ENCODE measurements at places on chromosomes 11 and 22.

- DNase-seq = no peak
Observed at GRCh38 chr11:104095791-104096190, 59.4 kb downstream of the DDI1 start.

GRCh38 chr11:13354335-13354734 is 76.7 kb downstream of the BMAL1 start:
- no peak for DNase-seq

DNA sequence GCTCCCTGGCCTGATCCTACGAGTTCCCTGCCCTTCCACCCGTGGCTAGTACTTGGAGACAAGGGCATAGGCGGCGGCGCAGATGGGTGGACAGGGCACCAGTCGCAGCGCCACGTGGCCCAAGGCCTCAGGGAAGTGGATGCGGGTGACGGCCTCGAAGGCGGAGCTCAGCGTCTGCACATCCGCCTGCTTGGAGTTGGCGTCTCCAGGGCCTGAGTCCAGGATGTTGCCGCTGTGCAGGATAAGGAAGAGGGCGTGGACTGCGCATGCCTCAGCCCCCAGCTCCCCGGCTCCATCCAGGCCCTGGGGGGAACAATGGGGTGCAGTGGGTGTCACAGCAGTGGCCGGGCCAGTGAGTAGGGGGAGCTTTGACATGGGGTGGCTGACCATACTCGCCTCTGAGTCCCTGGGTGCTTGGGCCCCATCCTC is 6.6 kb downstream of the PITPNM1 start:
- DNase-seq = no peak

- DNase-seq = no peak
Observed at GRCh38 chr11:60221181-60221580, 21.8 kb downstream of the MS4A4E start.

DNA sequence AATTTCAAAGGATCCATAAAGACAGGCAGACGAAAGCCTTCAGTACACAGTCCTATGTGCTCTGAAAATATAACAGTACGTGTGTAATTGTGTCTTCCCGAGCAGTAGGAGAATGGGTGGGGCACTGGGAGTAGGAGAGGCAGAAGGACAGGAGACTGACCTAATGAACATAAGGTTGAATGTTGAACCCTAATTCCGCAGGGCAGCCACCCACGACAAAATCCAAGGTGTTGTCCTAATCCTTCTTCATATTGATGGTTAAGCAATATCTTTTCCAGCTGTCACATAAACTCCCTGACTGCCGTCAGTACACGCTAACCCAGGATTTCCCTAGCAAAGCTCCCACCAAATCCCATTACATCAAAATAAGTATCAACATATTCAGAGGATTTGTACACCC is 34.5 kb downstream of the SPATA19 start:
- DNase-seq = no peak

DNA sequence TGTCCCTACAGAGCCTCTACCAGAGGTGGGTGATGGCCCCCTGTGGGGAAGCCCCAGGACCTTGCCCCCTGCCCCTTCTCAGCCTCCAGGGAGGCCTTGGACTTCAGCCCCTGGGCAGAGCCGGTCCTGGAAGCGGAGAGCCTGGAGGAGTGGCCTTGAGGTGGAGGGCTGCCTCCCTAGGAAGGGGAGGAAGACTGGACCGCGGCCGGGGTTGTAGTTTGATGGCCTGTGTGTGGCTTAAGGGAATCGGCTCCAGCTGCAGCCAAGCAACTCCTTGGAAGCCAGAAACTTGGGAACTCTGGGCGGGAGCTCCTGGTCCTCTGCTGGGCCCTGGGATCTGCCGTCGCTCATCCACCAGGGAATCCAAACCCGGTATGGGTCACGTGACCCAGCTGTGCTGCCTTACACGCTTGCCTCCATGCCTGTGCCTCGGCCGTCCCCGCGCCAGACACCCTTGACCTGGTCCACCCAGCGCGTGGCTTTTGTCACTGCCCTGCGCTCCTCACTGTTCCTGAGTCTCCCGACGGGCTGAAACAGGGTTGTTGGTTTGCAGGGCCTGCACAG is 23.5 kb upstream of the ARHGAP8 start:
- DNase-seq = no peak

GRCh38 chr22:34160141-34160783 is 240.0 kb upstream of the LARGE1 start:
- no peak for DNase-seq

- no peak for DNase-seq
Observed at GRCh38 chr22:48750826-48751440, 1076.7 kb downstream of the BRD1 start.

DNA sequence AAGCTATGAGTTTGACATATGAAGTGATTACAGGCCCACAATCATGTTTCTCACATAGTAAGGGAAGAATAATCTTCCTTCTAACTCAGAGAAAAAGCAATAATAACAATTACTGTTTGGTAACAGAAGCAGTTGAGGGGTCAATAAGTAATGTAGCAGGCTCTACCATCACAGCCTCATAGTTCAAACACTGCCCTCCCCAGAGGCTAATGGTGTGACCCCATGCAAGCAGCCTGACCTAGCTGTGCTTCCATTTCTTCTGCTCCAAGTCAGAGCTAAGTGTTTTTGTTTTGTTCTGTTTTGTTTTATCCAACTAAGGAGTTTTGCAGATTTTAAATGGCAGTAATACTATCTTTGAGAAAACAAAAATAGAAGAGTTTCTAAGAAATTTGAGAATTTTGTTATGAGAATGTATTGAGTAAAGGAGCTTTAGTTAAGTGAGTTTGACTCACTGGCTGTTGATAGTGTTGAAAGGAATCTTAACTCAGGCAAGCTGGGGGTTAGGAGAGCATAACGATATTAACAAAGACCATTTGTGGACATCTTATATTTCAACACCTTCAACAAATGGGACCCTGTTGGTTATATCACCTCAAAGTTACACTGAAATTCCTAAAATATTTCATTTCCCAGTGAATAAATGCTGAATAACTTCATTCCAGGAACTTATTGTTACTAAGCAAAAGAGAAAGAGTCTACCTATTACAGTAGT is 48.5 kb downstream of the GUCY1A2 start:
- no peak for DNase-seq

GRCh38 chr11:11752679-11753078 is 89.1 kb upstream of the USP47 start:
- DNase-seq = no peak

DNA sequence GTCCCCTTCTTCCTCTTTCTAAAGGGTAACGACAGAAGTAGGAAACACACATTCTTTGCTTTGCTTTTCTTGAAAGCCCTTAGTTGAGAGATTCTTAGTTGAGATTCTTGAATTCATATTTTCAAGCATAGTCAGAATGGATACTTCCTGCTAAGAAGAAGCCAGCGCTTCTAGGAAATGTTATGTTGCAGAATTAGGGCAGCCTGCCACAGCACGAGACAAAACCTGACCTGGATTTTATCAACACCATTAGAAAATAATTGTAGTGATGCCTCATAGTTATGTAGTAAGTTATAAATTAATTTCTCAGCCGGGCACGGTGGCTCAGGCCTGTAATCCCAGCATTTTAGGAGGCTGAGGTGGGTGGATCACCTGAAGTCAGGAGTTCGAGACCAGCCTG is 37.9 kb upstream of the NUP160 start:
- no peak for DNase-seq

GRCh38 chr11:45688472-45689033 is 23.1 kb upstream of the CHST1 start:
- no peak for DNase-seq

DNA sequence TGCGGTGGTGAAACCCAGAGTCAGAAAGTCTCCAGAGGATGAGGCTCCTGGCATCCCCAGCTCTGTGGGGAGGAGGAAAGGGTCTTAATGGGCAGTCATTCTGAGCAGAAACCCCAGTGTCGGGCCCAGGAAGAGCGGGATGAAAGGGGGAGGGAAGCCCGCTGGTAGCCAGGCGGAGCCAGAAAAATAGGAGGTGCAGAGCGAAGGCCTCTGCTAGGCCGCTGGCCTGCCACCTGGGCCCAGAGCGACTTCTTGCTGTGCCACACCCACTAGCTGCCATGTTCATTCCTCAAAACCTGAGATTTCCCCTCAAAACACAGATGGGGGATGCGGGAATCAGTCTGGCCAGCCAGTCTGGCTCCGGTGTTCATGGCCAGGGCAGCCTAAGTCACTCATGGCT is 650 bp upstream of the POU2AF3 start:
- DNase-seq = no peak

GRCh38 chr11:127492029-127492428 is 491.5 kb upstream of the KIRREL3 start:
- DNase-seq = no peak

DNA sequence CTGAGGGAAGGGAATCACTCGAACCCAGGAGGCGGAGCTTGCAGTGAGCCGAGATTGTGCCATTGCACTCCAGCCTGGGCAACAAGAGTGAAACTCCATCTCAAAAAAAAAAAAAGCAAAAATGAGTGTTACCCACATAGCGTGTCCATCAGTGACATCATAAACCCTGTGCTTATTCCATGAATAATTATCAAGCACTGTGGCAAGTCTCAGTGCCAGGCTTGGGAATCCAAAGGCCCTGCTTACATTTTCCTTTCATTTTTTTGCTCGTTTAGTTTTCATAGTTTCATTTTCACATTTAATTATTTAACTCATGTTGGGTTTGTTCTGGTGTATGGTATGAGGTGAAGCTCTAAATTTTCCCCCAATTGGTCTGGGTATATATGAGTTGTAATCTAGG is 46.5 kb downstream of the NEU3 start:
- DNase-seq = no peak

GRCh38 chr11:98600786-98601773 is 419.7 kb upstream of the CNTN5 start:
- DNase-seq = no peak

DNA sequence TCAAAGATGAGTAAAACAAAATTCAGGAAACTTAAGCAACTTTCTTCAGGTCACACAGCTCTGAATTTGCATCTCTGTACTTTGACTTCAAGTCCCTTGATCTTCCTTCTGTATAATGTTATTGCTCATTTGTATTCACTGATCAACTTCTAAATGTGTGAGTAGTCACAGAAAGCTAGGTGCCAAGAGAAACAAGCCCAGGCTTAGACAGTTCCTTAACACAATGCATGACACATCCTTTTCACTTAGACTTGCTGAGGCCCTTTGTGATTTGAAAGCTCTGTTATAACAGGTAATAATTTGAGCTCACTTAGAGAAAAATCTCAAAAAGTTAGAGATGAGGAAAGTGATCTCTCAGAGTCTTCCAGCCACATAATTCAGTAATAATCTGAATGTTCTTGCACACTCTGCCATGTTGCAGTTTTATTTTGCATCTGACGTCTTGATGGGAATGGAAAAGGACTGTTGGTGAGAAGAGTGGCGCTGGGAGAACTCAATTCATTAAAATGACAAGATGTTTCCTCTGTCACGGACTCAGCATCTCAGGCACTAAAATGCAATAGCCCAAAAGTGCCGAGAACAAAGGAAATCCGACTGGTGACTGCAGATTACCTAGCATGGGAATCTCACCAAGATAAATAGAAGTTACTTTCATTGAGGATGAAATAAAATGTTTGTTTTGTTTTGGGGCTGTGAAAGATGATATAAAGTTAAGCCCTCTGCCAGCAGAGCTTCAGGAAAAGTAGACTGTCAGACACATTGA is 665.3 kb downstream of the OPCML start:
- no peak for DNase-seq

- no peak for DNase-seq
Observed at GRCh38 chr11:2835296-2835695, 50.3 kb downstream of the CDKN1C start.

- DNase-seq = no peak
Observed at GRCh38 chr11:12922980-12923507, 86.1 kb upstream of the RASSF10 start.

GRCh38 chr22:45804986-45805325 is 133.3 kb downstream of the ATXN10 start:
- no peak for DNase-seq

DNA sequence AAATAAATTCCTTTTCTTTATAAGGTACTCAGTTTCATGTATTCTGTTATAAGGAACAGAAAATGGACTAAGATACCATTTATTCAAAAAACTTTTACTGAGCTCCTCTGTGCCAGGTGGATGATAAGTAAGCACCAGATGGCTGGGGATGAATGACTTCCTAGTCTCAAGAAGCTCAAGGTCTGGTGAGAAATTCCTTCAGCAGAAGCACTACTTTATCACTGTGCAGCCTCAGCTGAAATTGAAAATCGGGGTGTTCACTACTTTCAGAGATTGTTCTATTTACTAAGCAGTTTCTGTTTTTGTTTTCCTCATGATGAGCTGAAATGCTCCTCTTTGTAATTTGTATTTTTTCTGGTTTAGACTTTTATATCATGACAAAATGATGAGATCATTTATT is 7.8 kb downstream of the LDHAL6A start:
- DNase-seq = no peak

DNA sequence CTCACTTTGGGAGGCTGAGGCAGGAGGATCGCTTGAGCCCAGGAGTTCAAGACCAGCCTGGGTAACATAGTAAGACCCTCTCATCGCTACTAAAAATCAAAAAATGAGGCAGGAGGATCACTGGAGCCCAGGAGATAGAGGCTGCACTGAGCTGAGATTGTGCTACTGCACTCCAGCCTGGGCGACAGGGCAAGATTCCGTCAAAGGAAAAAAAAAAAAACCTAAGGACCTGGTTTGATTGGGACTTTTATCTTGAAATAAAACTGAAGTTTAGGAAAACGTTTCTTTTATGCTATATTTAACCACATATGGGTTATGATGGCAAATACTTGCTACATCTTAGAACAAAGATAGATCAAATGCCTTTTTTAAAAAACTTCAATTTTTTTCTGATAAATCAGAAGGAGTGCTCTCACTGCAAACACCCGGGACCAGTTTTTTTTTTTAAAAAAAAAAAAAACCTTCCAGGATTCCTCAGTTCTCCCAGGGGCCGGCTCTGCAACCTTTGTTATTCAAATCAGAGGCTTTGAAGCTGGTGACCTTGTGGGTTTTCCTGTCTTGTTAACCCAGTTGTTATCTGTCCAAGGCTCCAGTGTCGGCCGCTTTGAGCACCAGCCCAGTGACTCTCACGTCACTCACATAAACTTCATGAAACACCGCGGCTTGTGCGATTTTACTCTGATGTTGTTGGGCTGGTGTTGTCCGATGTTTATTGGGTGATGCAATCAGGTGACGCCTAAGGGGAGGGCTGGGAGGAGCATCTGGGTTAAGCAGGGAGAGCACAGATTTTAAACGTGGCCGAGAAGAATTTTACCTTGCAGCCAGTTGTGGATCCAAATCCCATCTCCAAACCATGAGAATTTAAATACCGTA is 24.7 kb upstream of the SLC22A12 start:
- peak; percentile 26 for DNase-seq

DNA sequence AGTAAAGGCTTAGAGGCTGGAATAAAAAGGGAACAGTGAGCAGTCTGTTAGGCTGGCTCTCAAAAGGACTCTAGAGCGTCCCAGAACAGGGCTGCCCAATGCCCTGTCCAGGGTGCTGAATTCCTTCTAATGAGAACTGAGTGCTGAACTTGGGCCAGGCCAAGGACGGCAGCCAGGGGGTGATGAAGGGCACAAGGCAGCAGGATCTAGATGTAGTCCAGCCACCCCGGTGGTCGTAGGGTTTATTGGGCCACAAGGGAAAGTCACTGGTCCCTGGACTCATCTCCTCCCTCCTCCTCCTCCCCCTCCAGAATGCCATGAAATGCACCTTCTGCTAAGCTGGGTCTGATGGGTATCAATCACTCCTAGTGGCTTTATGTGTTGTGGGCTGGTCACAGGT is 19.2 kb downstream of the NPTXR start:
- DNase-seq = peak; percentile 65

Data from putamen (tissue), 1 donor.